Fibroblast of upper back skin (primary cell): ENCODE measurements at places on chromosomes 1 and 21.

- DNase-seq, result no peak
These were observed 38.8 kb upstream of the SUCO start for GRCh38 chr1:172494166-172494565.

DNA sequence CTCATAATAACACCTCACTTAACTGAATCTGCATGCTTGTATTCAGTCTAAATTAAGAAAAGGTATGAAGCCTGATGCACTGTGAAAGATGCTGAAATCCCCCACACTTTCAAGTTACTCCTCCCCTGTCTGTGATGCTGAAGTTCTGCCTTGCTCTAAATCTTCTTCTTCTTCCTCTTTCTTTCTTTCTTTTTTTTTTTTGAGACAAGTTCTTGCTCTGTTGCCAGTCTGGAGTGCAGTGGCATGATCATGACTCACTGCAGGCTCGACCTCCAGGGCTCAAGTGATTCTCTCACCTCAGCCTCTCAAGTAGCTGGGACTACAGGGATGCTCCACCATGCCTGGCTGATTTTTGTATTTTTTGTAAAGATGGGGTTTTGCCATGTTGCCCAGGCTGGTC lies 231.0 kb upstream of the B3GALT2 start:
- peak; percentile 21 for DNase-seq

GRCh38 chr1:1162597-1163537 lies 10.8 kb upstream of the TTLL10 start:
- no peak for DNase-seq

DNA sequence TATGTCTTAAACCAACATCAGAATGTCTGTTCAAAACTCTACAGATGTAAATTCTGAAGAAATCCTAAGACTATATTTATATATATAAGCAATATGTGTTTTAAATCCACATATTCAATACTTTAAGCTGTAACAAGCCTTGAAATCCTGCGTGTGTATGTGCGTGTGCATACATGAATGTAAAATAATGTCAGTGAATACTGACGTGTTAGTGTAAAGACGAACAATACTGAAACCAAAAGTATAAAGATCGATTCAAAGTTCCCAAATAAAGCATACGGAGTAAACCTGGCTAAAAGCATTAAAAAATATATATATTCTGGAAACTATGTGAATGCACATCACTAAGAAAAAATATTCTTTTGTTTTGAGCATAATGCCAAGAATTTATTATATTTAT lies 668.6 kb upstream of the NCAM2 start:
- no peak for DNase-seq

- DNase-seq, result peak; percentile 50
These were observed 339.2 kb downstream of the DPYD start for GRCh38 chr1:97581614-97582051.

DNA sequence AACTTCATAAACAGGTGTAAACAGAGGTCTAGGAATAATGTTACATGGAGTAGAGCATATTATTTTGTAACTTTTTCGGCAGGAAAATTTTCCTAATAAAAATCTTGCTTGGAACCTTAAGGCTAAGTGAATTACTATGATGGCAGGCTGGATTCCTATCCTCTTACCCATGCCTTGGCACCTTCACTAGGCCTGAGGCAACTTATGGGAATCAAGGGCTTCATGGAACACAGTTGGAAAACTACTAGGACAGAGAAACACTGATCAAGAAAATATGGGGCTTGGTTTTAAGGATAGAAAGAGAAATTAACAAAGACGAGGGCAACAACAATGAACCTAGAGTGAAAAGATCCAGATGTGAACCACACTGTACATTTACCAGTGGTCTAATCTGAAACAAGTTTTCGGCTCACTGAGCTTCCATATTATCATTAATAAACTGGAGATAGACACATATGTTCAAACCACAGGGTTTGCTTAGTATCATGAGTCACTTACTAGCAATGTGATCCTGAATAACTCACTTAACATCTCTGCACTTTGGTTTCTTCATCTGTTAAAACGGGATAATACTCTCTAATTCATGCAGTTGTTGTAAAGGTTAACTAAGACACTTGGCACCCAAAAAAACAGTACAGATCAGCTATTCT lies 68.5 kb downstream of the GPATCH2 start:
- peak; percentile 89 for DNase-seq

- DNase-seq, result no peak
These were observed 23.1 kb downstream of the C21orf91 start for GRCh38 chr21:17796037-17796403.

DNA sequence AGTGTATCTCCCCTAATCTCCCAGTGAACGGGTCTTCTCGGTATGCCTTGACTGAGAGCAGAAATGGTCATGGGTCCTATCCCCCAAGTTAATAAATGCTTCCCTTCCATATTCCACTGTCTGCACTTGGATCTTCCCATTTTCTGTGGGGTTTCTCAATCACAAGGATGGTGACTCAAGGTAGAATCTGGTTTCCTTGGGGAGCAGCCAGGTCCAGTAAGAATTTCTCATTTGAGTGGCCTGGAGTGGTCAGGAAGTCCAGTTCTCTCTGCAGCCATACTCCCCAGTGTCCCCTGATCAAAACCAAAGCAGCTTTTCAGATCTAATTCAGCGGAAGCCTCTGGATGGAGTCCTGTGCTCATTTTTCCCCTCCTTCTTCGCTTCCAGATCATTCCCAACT lies 14.8 kb upstream of the SLC27A3 start:
- DNase-seq, result no peak

- no peak for DNase-seq
These were observed 19.9 kb downstream of the MYOM3 start for GRCh38 chr1:24091971-24092482.

DNA sequence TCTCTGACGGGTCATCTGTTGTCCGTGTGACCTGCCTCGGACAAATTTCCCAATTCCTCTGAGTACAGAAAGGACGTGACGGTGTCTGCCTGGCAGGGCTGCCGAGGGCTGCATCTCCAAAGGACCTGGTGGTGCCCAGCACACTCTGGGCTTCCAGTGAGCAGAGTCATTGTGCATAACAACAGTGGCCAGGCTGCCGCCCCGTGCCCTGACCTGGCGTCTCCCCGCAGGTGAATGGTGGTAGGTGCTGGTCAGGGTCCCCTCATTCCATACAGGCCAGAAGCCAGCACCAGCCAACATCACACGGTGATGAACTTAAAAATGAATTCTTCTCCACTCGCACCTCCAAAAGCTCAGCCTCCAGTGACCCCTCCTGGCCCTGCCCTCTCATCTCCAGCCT lies 28.2 kb downstream of the PRDM16 start:
- DNase-seq, result no peak

DNA sequence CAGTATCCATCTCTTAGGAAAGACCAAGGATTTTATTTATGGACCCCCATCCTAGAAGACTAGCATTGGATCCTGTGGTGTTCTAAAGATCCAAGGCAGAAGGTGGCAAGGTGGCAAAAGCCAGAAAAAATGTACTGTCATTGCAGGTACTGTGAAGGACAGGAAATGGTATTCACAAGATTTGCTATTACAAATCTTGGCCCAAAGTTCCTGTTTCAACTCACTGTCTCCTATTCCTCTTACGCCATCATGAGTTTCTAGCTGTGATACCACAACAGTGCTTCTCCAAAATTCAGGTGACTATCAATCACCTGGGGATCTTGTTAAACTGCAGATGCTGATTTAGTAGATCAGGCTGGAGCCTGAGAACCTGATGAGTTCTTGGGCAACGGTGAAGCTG lies 21.4 kb downstream of the ACP6 start:
- DNase-seq, result no peak

DNA sequence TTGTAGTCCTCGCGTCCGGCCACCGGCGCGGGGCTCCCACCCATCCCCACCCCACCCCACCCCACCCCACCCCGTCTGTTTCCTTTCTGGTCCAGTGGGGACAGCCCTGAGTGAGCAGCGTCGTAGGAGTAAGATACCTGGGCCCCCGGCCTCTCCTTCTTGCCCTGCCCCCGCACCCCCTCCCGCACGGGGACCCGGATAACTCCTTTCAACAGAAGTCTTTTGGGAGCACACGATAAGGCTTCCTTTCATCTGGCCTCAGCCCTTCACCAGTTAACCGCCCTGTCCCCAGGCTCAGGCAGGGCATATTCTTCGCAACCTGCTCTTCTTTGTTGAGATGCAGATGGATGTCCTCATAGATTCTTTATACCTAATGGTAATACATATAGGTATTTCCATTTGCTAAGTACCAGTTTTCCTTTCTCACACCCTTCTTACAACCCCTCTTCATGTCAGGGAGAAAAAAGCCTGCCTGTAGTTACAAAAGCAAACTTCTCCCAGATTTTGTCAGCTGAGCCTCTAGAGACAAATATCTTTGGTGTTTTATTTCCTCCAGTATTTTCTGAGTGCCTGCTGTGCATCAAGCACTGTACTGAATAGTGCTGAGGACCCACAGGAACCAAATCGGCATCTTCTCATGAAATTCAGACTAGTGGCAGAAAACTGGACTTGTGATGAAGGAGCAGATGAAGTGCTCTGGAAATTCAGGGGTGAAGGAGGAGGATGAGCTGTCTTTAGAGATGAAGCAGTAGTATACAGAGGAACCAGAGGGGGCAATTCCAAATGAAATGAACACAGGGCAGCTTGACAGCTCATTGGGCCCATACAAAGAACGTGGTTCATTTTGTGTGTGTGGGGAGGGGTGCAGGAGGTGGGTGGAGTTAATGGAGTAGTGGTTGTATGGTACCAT lies 33.6 kb downstream of the SLC2A1 start:
- DNase-seq, result no peak

- DNase-seq, result no peak
These were observed 196.9 kb upstream of the C8B start for GRCh38 chr1:57162607-57163261.

DNA sequence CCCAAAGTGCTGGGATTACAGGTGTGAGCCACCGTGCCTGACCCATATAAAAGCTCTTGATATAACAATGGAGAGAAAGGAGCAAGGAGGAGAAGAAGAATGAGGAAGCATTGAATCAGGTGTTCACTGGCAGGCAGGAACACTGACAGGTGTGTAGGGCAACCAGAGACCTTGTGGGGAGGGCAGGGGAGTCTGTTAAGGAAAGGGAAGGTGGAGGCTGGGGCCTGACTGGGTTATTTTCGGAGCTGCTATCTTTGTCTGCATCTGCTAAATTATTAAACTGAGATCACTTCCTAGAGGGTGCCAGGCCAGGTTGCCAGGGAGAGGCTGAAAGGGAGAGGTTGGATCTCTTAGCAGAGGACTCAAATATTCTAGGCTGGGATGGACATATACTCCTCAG lies 6.8 kb upstream of the TRNP1 start:
- DNase-seq, result no peak

GRCh38 chr1:230230948-230231773 lies 164.1 kb downstream of the GALNT2 start:
- DNase-seq, result no peak

GRCh38 chr21:27519361-27519760 lies 552.5 kb upstream of the ADAMTS5 start:
- peak; percentile 88 for DNase-seq

- DNase-seq, result no peak
These were observed 93.2 kb downstream of the ZZZ3 start for GRCh38 chr1:77589231-77589630.
